GM13976 (cell line): ENCODE measurements at places on chromosomes 16 and 17.

- no peak for DNase-seq
Observed at GRCh38 chr16:73546341-73546845, 498.5 kb upstream of the ZFHX3 start.

DNA sequence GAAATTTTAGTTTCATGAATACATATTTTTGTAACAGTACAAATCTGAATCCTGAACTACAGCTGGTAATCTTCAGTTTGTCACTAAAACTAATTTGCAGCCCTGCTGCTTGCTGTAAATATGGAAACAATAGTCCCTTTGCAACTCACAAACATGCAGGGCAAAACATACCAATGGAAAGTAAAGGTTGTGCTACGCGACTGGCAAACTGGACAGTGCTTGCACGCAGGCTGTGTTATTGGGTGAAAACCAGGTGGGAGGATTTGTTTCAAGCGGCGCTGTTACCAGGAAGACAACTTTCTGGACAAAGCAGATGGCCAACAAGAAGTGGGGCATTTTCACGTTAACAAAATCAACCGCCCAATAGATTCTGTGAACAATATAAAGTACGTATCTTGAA lies 93.5 kb downstream of the CDYL2 start:
- DNase-seq = peak; percentile 47

- no peak for DNase-seq
Observed at GRCh38 chr17:49439305-49439672, 24.6 kb upstream of the PHB1 start.

DNA sequence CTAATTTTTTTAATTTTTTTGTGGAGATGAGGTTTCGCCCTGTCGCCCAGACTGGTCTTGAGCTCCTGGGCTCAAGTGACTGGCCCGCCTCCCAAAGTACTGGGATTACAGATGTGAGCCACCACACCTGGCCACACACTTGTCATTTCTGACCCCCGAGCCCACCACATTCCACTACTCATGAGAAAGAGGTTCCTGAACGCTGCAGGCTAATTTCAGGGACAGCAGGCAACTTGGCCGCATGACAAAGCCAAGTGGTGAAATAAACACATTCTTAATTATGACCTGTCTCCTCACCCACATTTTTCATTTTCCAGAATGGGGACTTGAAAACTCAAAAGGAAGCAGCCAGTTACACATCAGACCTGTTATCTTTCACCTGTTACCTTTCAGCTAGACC lies 114.5 kb downstream of the ABCC6 start:
- no peak for DNase-seq

DNA sequence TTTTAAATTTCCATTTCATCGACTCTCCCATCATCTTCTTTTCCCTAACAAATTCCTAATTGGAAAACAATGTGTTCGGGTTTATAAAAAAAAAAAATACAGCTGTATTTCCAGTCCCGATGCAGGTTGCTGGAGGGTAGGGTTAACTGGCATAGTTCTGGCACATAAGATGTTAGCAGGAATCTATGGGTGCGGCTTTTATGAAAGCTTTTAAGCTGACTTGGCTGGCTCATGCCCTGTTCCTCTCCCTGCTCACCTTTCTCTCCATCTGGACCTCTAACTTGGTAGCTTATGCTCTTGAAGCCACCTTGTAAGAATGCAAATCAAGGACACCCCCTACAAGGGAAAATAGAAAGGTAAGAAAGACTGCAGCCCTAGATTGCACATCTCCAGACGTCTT lies 33.2 kb upstream of the KCNJ2 start:
- no peak for DNase-seq

DNA sequence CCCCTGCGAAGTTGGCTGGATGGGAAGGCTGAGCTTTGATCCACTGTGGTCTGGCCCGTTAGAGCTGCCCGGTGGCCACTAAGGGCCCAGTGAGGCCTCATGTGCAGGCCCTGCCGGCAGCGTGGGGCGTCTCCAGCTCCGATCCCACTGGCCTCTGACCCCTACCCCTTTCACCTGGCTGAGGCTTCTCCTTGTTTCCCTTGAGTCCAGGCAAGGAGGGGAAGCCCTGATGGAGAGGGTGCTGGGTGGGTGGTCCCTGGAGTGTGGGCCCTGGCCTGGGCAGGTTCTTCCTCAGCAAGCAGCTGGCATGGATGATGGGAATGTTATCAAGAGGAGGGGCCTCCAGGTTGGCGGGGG lies 356.8 kb downstream of the SEC14L1 start:
- DNase-seq = no peak

GRCh38 chr16:57277586-57277985 lies 6.9 kb downstream of the PLLP start:
- DNase-seq = no peak
